Osteoblast (primary cell): ENCODE measurements at places on chromosomes 16 and 17. TPM values are rescaled to one million over a fixed set of nuclear protein-coding genes. Genes with fewer than 3 reads are reported as not detected.

Gene SPATA32
- total RNA-seq, result not detected in 2 replicates

- DNase-seq, result peak; percentile 90
- H3K4me3 ChIP-seq, result no peak overlapping the region
- peak overlapping the region; percentile 89 for H3K27ac ChIP-seq
- H3K27me3 ChIP-seq, result no peaks in the 10 kb centered on the region
- peaks cover 78% of the 10 kb centered on the region for H3K36me3 ChIP-seq
- H3K4me1 ChIP-seq, result peaks cover 16% of the 10 kb centered on the region
Observed at GRCh38 chr17:68435876-68436842, 21.1 kb downstream of the WIPI1 start.

Gene DHRS7C
- total RNA-seq, result not detected in 2 replicates

GRCh38 chr16:69260019-69260418 is 51.1 kb upstream of the VPS4A start:
- H3K27me3 ChIP-seq, result no peaks in the 10 kb centered on the region
- no peak for DNase-seq
- no peak overlapping the region for H3K27ac ChIP-seq

GRCh38 chr17:19546289-19547065 is 12.8 kb downstream of the SLC47A1 start:
- H3K27ac ChIP-seq, result no peak overlapping the region
- no peaks in the 10 kb centered on the region for H3K36me3 ChIP-seq
- DNase-seq, result peak; percentile 64
- H3K4me1 ChIP-seq, result no peaks in the 10 kb centered on the region
- H3K27me3 ChIP-seq, result peaks cover 2% of the 10 kb centered on the region
- no peak overlapping the region for H3K4me3 ChIP-seq

Gene SKAP1
- total RNA-seq, result not detected in 2 replicates

DNA sequence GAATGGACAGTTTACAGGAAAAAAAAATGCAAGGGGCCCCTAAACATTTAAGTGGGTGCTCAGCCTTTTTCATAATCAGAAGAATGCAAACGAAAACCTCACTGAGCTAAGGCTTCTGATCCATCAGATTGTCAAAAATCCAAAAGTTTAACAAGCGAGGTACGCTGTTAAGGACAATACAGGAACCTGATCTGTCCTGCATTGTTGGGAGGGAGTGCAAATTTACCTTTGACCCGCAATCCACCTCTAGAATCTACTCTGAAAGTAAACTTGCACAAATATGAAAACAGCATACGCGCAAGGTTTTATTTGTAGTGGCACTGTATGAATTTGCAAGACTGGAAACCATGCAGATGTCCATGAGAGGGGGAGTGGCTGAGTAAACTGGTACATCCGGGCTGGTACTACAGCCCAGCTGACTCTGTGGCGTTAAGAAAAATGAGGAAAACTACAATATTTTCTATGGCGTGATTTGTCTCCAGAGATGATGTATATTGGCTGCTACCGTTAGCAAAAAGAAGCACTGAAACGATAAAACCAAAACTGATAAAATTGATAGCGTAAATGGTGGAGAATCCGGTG is 28.8 kb upstream of the ST6GALNAC1 start:
- peak overlapping the region; percentile 74 for H3K27ac ChIP-seq
- H3K36me3 ChIP-seq, result peaks cover 9% of the 10 kb centered on the region
- DNase-seq, result peak; percentile 86

DNA sequence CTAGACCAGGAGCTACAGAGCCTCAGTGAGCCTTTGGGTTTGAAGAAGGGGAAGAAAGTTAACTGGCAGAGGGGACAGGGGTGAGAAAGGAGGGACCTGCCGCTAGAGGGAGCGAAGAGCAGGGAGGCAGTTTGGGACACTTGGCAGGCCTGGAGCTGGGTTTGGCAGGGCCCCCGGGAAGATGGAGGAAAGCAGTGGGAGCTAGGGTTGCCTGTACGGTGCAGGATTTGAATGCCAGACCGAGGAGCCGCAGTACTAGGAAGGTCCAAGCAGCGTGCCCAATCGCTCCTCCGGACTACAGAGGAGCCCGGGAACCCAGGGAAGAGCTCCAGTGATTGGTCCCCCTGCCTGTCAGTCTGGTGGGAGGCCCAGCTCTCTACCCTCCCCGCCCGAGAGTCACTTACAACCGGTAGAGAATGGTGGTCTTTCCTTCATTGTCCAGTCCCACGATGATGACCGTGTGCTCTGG is 1.3 kb downstream of the ARL5C start:
- DNase-seq, result peak; percentile 100
- no peaks in the 10 kb centered on the region for H3K36me3 ChIP-seq
- H3K27me3 ChIP-seq, result peaks cover 24% of the 10 kb centered on the region
- no peak overlapping the region for H3K27ac ChIP-seq

DNA sequence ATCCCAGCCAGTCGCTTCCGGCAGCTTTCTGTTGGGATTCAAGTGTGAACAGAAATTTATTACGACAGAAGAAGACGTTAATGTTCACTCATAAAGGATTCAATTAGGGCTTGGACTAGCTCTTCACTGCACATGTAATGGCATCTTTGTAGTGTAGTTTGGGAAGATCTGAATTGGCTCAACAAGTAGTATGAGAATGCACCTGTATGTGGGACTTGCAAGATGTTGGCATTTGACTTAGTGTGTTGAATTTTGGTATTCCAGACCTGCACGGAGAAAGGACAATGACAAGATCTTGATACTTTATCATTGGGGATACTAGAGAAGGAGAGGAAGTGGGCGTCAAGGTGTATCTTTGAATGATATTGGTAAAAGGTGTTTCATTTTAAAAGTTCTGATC is 1.2 kb downstream of the PSMD11 start:
- peaks cover 21% of the 10 kb centered on the region for H3K4me1 ChIP-seq
- H3K36me3 ChIP-seq, result peaks cover 20% of the 10 kb centered on the region
- no peak for DNase-seq
- H3K27me3 ChIP-seq, result no peaks in the 10 kb centered on the region
- peak overlapping the region; percentile 88 for H3K4me3 ChIP-seq

GRCh38 chr16:47310792-47311211 is 150.1 kb downstream of the ITFG1 start:
- H3K36me3 ChIP-seq, result no peaks in the 10 kb centered on the region
- H3K27ac ChIP-seq, result no peak overlapping the region
- H3K4me3 ChIP-seq, result no peak overlapping the region

- DNase-seq, result no peak
- H3K4me1 ChIP-seq, result no peaks in the 10 kb centered on the region
- no peak overlapping the region for H3K27ac ChIP-seq
- H3K36me3 ChIP-seq, result no peaks in the 10 kb centered on the region
- H3K4me3 ChIP-seq, result no peak overlapping the region
Observed at GRCh38 chr16:5577463-5577862, 479.9 kb upstream of the EEF2KMT start.

Gene DPEP3
- total RNA-seq, result not detected in 2 replicates

- no peak overlapping the region for H3K27ac ChIP-seq
- peaks cover 6% of the 10 kb centered on the region for H3K27me3 ChIP-seq
- peaks cover 8% of the 10 kb centered on the region for H3K4me1 ChIP-seq
- no peaks in the 10 kb centered on the region for H3K36me3 ChIP-seq
- peak; percentile 86 for DNase-seq
Observed at GRCh38 chr17:44331249-44331760, 6.7 kb upstream of the SLC25A39 start.

- no peaks in the 10 kb centered on the region for H3K4me1 ChIP-seq
- DNase-seq, result no peak
- no peaks in the 10 kb centered on the region for H3K27me3 ChIP-seq
- H3K27ac ChIP-seq, result no peak overlapping the region
Observed at GRCh38 chr16:31519759-31520431, 7.8 kb upstream of the AHSP start.

DNA sequence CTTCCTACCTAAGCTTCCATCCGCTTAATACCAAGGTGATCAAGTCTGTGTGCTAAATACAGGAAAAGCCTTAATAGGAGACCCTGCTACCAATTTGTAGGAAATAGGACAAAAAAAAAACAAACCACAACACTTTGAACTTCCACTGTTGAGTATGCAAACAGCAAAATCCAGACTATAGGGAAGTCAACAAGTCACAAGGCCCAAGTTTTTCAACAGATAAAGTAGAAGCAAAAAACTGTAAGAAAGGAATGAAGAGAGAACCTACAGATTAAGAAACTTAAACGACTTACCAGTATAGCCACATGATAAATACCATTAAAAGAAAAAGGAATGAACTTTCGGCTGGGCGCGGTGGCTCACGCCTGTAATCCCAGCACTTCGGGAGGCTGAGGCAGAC is 7.4 kb downstream of the USP22 start:
- no peaks in the 10 kb centered on the region for H3K27me3 ChIP-seq
- no peak for DNase-seq
- H3K36me3 ChIP-seq, result peaks cover 10% of the 10 kb centered on the region
- peak overlapping the region; percentile 68 for H3K27ac ChIP-seq
- peaks cover 81% of the 10 kb centered on the region for H3K4me1 ChIP-seq

DNA sequence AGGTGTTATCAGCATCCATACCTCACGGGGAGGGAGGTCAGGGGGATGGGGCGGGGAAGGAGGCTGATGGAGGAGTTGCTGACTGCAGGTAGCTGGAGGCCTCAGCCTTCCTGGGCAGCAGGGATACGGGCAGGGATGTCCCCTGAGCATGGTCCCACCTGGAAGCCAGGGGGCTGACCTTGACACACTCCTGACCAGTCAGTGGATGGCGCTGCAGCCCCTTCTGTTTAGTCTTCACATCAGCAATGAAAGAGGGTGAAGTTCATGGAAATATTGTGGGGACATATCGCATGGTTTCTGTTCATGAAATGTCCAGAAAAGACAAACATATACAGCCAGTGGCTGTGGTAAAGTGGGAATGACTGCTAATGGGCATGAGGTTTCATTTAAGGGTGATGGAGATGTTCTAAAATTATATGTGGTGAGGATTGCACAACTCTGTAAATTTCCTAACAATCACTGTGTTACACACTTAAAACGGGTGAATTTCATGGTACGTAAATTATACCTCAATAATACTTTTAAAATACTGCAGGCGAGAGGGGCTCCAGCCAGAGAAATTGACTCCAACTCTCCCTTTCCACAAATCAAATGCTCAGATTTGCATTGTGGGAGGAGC is 489.6 kb downstream of the CDH13 start:
- DNase-seq, result no peak
- no peaks in the 10 kb centered on the region for H3K27me3 ChIP-seq
- no peak overlapping the region for H3K4me3 ChIP-seq
- no peak overlapping the region for H3K27ac ChIP-seq
- H3K36me3 ChIP-seq, result no peaks in the 10 kb centered on the region

- no peaks in the 10 kb centered on the region for H3K36me3 ChIP-seq
- no peaks in the 10 kb centered on the region for H3K4me1 ChIP-seq
- H3K27ac ChIP-seq, result no peak overlapping the region
- DNase-seq, result no peak
- H3K4me3 ChIP-seq, result no peak overlapping the region
Observed at GRCh38 chr16:78939597-78939996, 660.9 kb downstream of the MAF start.

DNA sequence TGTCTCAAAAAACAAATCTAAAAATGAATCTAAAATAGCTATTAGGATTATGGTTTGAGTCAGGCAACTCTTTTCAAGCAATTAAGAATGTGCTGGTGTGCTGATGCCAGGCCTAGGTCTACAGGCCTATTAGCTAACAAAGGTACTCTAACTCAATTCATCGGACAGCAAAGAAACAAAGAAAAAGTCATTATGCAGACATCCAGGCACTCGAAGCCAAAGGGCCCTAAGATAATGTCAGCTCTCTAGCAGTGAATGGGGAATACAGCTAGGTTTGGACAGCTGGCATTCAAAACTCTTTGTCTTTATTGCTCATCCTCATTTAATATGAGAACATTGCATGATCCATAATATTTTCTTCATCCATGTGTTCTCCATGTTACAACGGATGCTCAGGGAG is 108.5 kb downstream of the TMEM114 start:
- no peaks in the 10 kb centered on the region for H3K36me3 ChIP-seq
- H3K27ac ChIP-seq, result no peak overlapping the region
- H3K4me1 ChIP-seq, result no peaks in the 10 kb centered on the region
- no peak overlapping the region for H3K4me3 ChIP-seq
- H3K27me3 ChIP-seq, result no peaks in the 10 kb centered on the region

- no peaks in the 10 kb centered on the region for H3K4me1 ChIP-seq
- H3K27me3 ChIP-seq, result peaks cover 7% of the 10 kb centered on the region
- H3K4me3 ChIP-seq, result no peak overlapping the region
Observed at GRCh38 chr17:74179576-74179975, 23.9 kb upstream of the RPL38 start.

- no peaks in the 10 kb centered on the region for H3K36me3 ChIP-seq
- peak overlapping the region; percentile 91 for H3K4me3 ChIP-seq
- H3K27me3 ChIP-seq, result no peaks in the 10 kb centered on the region
- DNase-seq, result peak; percentile 89
Observed at GRCh38 chr17:80036715-80037477, 454 bp downstream of the CCDC40 start.

DNA sequence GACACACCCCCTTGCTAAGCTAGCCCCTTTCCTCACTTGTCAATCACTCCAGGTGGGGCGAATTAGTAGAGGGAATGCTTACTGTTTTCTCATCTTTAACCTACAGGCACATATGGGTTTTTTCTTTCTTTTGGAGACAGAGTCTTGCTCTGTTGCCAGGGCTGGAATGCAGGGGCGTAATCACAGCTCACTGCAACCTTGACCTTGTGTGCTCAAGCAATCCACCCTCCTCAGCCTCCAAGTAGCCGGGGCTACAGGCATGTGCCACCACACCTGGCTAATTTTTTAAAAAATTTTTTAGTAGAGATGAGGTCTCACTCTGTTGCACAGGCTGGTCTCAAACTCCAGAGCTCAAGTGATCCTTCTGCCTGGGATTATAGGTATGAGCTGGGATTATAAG is 38.7 kb upstream of the RHBDL3 start:
- no peaks in the 10 kb centered on the region for H3K27me3 ChIP-seq
- H3K27ac ChIP-seq, result no peak overlapping the region
- H3K4me3 ChIP-seq, result no peak overlapping the region
- H3K36me3 ChIP-seq, result peaks cover 6% of the 10 kb centered on the region

Gene KRTAP3-1
- total RNA-seq, result not detected in 2 replicates

- peak; percentile 30 for DNase-seq
- peaks cover 23% of the 10 kb centered on the region for H3K4me1 ChIP-seq
- no peak overlapping the region for H3K27ac ChIP-seq
Observed at GRCh38 chr17:43363926-43364285, 34.9 kb upstream of the ARL4D start.
